ENCODE measurements at places on chromosomes 5 and 9.
A peak's percentile ranks its signal among the peaks of the same experiment; 100 is the strongest.

- no peak for DNase-seq
- no peaks in the 10 kb centered on the region for H3K4me1 ChIP-seq
- H3K36me3 ChIP-seq, result no peaks in the 10 kb centered on the region
- no peak overlapping the region for H3K27ac ChIP-seq
- no peaks in the 10 kb centered on the region for H3K27me3 ChIP-seq
Observed at GRCh38 chr5:133669472-133669871, 57.1 kb upstream of the FSTL4 start.

- no peaks in the 10 kb centered on the region for H3K36me3 ChIP-seq
- no peak overlapping the region for H3K27ac ChIP-seq
- H3K4me1 ChIP-seq, result no peaks in the 10 kb centered on the region
- H3K27me3 ChIP-seq, result no peaks in the 10 kb centered on the region
- H3K4me3 ChIP-seq, result no peak overlapping the region
Observed at GRCh38 chr5:23234197-23234596, 273.2 kb upstream of the PRDM9 start.

- no peak overlapping the region for H3K4me3 ChIP-seq
- DNase-seq, result no peak
- H3K36me3 ChIP-seq, result no peaks in the 10 kb centered on the region
- no peaks in the 10 kb centered on the region for H3K4me1 ChIP-seq
- no peaks in the 10 kb centered on the region for H3K27me3 ChIP-seq
Observed at GRCh38 chr5:40871177-40871576, 30.0 kb downstream of the CARD6 start.

DNA sequence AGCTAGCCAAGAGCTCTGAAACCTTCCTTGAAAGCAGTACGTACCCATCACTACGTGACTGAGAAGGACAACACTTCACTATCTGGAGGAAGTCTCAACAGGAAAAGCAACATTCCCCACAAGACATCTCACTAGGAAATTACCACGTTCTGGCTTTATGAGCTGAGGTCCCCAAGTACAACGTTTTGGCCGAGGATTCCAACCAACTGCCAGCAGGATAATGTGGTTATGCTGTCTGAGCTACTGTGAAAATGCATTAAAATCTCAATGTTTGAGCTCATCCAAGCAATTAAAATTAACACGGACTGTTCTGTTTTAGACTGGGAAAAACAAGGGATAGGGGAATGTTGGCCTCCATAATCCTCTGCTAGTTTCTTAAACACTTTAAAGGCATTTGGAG lies 16.4 kb downstream of the MED27 start:
- H3K4me1 ChIP-seq, result no peaks in the 10 kb centered on the region
- H3K4me3 ChIP-seq, result no peak overlapping the region
- DNase-seq, result no peak
- H3K27me3 ChIP-seq, result no peaks in the 10 kb centered on the region
- no peak overlapping the region for H3K27ac ChIP-seq

- peak overlapping the region; percentile 49 for H3K4me3 ChIP-seq
- peaks cover 29% of the 10 kb centered on the region for H3K4me1 ChIP-seq
- H3K36me3 ChIP-seq, result no peaks in the 10 kb centered on the region
- H3K27ac ChIP-seq, result peak overlapping the region; percentile 88
Observed at GRCh38 chr5:181161534-181162175, 14.3 kb downstream of the OR2V2 start.

DNA sequence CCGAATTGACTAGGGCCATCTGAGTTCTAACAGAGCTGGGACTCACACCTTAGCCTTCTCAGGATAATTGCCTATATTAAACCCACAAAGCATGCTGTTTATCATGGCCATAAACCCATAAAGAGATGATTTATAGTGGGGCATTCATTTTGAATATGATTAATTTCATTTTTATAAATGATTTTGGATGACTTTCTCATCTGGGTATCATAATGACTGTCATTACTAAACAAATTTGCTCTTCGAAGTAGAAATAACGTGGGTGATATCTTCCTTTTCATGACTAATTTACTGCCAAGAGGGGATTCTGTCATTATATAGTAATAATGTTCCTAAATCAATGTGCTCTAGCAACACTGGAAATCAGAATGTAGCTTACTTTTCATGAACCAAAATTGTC lies 498.2 kb downstream of the CDH12 start:
- H3K4me1 ChIP-seq, result no peaks in the 10 kb centered on the region
- DNase-seq, result no peak
